ENCODE measurements at places on chromosomes 12 and 14.

DNA sequence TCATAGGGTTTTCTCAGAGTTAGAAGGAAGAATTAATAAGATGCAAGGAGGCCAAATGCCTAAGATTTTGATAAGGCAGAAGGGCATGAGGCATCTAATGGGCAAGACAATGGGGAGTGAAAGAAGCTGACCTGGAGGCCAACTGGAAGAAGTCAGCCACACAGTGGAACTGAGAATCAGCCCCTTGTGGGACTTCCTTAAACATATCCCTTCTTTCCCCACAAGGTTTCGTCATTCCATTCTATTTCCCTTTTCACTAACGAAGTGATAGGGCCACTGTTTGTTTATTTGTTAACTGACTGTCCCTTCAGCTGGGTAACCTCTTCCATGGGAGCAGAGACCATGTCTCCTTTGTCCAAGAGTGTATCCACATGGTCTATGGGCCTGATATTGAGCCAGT, 86.2 kb downstream of the HELB start:
- no peak for DNase-seq

GRCh38 chr12:68477906-68478305, 132.8 kb upstream of the RAP1B start:
- no peak for DNase-seq

- DNase-seq = no peak
Measured at GRCh38 chr14:54610051-54610977, 43.4 kb downstream of the SAMD4A start.

- no peak for DNase-seq
Measured at GRCh38 chr12:82176761-82177490, 181.3 kb downstream of the CCDC59 start.

- no peak for DNase-seq
Measured at GRCh38 chr12:109223868-109224267, 85.2 kb downstream of the FOXN4 start.

- DNase-seq = no peak
Measured at GRCh38 chr12:111203446-111203845, 165.4 kb downstream of the PHETA1 start.

DNA sequence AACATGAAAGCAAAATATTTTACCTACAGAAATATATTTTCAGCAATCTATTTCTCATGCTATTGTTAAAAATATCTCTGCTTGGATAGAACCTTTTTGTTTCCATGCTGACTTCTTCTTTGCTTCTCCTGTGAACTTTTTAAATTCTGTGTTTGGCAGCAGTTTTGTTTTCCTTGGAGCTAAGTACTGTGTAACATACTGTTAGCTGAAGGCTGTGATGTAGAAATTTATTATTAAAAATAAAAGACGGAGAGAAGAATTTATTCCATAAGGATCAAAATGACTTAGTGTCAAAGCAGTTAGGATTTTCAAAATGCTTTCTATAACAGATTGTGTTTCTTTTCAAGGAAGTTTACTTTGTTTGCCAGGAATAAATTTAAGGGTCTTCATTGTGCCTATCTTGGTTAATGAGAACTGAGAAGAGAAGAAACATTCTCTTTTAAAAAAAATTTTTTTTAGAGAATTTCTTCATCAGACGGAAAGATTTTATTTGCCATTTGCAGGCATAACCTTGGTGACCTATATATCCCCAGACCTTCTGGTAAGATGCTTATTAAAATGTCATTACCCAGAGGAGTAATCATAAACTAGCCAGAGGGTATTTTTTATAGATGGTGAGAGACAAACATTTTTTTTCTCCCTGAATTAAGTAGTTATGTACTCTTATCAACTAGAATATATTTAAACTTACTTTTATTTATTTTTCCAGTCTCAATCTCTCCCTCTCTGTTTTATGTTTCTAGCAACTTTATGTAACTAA, 147.1 kb upstream of the SLCO1C1 start:
- no peak for DNase-seq

DNA sequence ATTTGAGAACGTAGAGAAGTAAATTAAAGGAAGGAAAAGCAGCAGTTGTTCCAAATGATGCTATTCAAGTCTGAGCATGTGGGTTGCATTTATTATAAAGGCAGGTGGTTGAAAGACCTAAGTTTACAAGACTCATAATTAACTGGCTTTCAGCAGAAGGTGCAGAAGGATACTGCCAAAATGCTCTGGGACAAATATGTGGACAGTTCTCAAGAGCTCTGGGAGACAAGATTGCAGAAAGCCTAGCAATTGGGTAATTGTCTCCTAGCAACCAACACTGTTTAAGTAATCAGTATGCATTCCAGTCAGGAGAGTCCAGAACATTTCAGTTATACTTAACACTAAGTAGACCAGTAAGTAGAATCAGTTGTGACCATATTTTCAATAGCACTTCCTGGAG, 131.5 kb downstream of the GPR135 start:
- no peak for DNase-seq

DNA sequence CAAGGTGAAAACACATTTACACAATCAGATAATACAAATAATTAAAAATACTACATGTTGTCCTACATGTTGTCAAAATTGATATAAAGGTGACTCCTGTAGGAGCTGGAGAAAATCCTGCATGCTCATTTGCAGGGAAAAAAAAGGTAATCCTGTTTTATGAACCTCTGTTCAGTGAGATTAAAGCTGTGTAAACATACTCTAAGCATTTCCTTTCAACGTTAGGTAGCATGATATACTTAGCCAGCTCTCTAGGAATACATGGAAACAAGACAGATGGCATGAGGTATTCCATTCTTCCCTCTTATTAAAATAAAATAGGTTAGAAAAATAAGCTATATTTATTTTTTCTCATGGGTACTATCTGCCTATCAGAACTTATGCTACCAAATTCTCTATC, 635.7 kb upstream of the FLRT2 start:
- no peak for DNase-seq

DNA sequence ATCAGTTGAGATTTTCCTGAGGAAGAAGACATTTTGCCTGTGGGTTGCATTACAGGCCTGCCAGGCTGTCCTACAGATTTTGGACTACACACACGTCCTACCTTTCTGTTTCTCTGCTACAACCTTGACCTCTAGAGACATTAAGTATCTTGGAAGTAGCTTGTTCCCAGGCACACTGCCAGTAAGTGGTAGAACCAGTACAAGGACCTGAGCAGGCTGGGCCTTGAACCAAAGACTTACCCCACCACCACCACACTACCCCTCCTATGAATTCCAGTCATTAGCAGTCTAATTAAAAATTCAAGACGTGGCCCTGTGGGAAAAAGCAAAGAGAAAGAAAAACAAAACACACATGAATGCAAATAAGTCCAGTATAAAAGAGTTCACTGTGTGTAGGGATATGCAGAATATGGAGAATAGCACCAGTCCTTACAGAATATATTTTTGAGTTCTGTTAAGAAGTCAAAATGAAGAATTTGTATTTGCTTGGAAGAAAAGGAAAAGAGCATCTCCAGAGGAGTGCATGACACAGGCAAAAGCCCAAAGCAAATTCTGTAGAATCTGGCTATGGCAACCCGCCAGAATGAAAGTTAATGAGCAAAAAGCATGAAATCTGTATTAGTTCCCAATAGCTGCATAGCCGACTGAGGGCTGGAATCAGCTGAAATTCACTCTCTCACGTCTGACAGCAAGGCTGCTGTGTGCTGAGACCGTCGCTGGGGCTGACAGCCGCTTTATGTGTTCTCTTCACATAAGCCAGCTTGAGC, 74.3 kb upstream of the ST8SIA1 start:
- DNase-seq = no peak

DNA sequence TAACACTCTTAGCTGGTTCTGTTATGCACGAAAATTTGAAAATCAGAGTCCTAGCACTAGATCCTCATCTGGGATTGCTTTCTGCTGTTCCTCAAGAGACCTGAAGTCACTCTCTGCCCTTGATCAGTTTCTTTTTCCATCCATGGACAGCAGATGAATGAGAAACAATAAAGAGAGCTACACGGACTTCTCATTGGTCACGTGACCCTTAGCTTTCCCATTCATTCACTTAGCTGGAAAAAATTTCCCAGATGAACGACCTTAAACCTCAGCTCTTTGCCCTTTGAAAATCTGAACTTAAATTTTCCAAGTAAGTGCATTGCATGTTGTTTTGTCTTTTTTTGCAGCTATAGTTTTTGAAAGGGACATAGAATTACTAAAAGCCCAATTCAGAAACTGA, 27.2 kb upstream of the RGS6 start:
- DNase-seq = no peak

DNA sequence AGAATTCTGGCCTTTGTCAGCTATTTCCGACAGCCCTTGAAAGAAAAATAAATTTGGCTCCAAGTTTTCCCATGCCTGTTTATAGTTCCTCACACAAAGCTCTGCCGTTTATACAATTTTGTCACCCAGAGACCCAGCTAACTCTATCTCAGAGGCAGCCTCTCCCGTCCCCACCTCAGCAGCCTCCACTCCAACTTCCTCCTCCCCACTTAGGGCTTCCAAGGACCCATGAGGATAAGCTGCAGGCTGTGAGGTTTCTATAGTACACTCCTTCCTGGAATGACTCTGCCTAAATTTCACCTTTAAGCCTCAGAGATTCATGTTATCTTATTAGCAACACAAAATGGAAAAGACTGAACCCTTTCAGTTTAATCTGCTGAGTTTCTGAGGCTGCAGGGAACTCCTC, 71.8 kb downstream of the TTC9 start:
- DNase-seq = no peak

GRCh38 chr12:129001826-129002225, 148.5 kb downstream of the GLT1D1 start:
- no peak for DNase-seq
